ENCODE measurements at places on chromosomes 6 and 20.

DNA sequence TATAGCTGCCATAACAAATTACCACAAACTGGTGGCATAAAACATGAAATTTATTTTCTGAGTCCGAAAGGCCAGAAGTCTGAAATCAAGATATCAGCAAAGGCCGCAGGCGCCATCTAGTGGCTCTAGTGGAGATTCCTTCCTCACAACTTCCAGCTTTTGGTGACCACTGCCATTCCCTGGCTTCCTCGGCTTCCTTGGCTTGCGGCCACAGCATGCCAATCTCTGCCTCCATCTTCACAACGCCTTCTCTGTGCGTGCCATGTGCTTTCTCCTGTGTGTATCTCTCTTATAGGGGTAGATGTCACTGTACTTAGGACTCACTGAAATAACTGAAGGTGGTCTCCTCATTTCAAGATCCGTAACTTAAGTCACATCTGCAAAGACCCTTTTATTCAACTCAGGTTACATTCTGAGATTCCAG is 5.4 kb upstream of the PLAGL1 start:
- no peak overlapping the region for H3K27ac ChIP-seq
- peaks cover 2% of the 10 kb centered on the region for H3K36me3 ChIP-seq
- peaks cover 25% of the 10 kb centered on the region for H3K27me3 ChIP-seq
- no peaks in the 10 kb centered on the region for H3K4me1 ChIP-seq
- DNase-seq: peak; percentile 24

GRCh38 chr6:11113038-11113437 is 1.5 kb upstream of the ERVFRD-1 start:
- H3K4me3 ChIP-seq: no peak overlapping the region
- no peak overlapping the region for H3K27ac ChIP-seq
- DNase-seq: no peak
- H3K4me1 ChIP-seq: peaks cover 28% of the 10 kb centered on the region
- H3K36me3 ChIP-seq: no peaks in the 10 kb centered on the region
- no peaks in the 10 kb centered on the region for H3K27me3 ChIP-seq

DNA sequence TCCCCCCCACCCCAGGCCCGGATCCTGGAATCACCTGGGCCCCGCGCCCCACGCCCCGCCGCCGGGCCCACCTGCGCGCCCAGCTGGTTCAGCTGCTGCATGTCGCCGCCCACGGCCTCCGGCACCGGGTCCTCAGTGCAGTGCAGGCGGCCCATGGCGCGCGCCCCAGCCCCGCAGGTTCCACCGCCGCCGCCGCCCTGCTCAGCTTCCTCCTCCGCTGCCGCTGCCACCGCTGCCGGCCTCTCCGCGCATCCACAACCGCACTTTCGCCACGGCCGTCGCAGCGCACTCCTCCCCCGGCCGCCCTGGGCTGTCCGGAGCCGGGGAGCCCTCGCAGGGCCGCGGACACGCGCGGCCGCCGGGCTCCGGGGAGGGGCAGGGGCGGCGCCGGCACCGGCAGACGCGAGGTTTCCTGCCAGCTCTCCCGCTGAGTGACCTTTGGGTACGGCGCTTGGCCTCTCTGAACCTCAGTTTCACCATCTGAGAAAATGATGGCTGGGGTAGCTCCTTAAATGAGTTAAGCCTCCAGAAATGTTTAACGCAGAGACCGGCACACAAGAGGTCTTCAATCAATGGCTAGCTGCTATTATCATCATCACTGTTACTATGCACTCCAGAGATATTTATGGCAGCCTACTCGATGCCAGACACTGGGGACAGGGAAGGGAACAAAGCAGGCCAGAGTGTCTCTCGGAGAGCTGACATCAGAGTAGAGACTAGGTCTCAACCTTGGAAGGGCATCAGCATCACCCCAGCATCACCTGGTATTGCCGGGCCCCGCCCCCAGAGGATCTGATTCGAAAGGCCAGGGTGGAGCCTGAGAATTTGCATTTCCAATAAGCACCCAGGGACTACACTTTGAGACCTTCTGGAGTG is at the start of gene COMMD7:
Gene COMMD7 (minus strand): TSS at position 231 of the 876 bp plus-strand sequence. CDS start 76 bp downstream, at position 155.
- H3K27ac ChIP-seq: peak within 1 kb of the TSS; percentile 95
- H3K4me3 ChIP-seq: peak within 1 kb of the TSS; percentile 98
- DNase-seq: peak; percentile 68
- H3K36me3 ChIP-seq: peaks cover 2% of the 10 kb centered on the region
- H3K4me1 ChIP-seq: peaks cover 26% of the 10 kb centered on the region

DNA sequence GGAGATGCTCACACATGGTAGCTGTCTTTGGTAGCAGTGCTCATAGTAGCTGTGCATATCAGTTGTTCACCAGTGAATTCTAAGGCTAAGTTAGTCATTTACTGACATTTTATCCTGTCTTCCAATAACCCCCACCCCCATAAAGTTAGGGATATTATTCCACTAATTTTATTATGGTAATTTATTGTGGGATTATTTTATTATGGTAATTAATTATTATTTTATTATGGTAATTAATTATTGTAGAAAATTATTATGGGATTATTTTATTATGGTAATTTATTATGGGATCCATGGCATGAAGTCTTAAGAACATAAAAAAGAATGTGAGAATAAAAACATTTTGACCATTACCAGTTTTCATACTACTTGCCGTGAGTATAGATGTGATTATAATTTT is 406.5 kb downstream of the LAMA2 start:
- H3K4me3 ChIP-seq: no peak overlapping the region
- peaks cover 17% of the 10 kb centered on the region for H3K27me3 ChIP-seq

Data from activated T-helper 1 cell treated with anti-CD3 and anti-CD28 coated beads, Interleukin-12 subunit alpha, Interleukin-12 subunit beta, Interleukin-2, Interleukin-4 antibody, amounts not matched to agents 30 ng/mL and 10 ng/mL and 1 ng/mL, durations not matched to agents 14 hours and 24 hours and 36 hours (primary cell).